Mononuclear cell (primary cell): ENCODE measurements at places on chromosomes 4 and X. TPM values are rescaled to one million over a fixed set of nuclear protein-coding genes. Genes with fewer than 3 reads are reported as not detected.

Gene SLC10A6
- not detected for total RNA-seq

Gene POU4F2
- total RNA-seq: not detected

Gene PF4V1
- 17.6 TPM for total RNA-seq

Gene SLC49A3
- 2.9 TPM for total RNA-seq

Gene POF1B
- 0.21 TPM for total RNA-seq

Gene UNC5C
- not detected for total RNA-seq

Gene HSD17B13
- total RNA-seq: 1.6 TPM

Gene H2BW2
- total RNA-seq: not detected

Gene VEGFD
- not detected for total RNA-seq

Gene DUX4
- not detected for total RNA-seq

Gene SLITRK4
- total RNA-seq: 1.5 TPM

Gene CASP6
- total RNA-seq: 9.3 TPM

Gene ZAR1
- total RNA-seq: not detected

Gene HPGDS
- not detected for total RNA-seq

Gene SLC4A4
- 1.3 TPM for total RNA-seq

Gene IL13RA2
- not detected for total RNA-seq

Gene CXCL6
- total RNA-seq: not detected

Gene MUC7
- total RNA-seq: not detected

Gene CT45A2
- not detected for total RNA-seq
